ENCODE measurements at places on chromosomes 7 and 10.

- DNase-seq, result no peak
Observed at GRCh38 chr7:4136036-4136435, 546.1 kb upstream of the FOXK1 start.

DNA sequence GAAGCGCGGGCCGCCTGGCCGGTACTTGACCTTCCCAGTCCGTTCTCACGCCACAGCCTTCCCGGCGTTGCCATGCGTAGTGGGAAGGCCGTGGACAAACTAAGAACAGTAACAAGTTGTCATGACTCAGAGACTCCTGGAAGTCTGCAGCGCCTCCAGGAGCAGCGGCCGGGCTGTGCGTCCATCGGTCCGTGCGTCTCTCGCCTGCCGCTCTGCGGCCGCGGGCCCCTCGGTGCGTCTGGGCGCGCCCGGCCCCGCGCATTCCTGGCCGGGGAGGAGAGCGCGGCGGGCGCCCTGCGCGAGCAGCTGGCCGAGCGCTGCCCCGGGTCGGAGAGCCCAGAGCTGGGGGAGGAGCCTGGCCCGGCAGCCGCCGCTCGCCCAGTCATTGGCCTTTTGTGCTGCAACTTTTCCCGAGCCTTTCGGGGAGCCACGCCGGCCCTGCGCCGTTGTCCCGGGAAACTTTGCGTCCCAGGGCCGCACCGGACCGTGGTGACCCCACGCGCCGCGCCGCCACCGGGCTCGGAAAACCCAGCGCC lies 123.7 kb downstream of the TACC2 start:
- peak; percentile 10 for DNase-seq

DNA sequence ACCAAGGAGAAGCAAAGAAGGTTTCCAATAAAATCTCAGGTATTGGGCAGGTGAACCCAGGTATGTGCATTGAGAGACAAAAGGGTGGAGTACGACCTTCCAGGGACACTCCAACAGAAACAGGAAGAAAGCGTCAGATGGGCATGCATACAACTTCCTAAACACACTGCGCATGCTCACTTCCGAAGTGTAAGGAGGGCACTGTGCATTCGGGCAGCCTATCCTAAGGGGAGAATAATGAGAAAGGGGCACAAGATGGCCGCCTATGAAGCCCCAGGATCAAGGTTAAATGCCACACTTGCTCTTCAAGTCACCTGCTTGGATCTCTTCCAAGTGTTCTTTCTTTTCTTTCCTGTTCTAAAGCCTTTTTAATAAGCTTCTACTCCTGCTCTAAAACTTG lies 39.4 kb upstream of the PRSS1 start:
- DNase-seq, result no peak

GRCh38 chr7:46450886-46451285 lies 529.8 kb upstream of the IGFBP3 start:
- DNase-seq, result no peak

Measured in activated naive CD4-positive, alpha-beta T cell treated with anti-CD3 and anti-CD28 coated beads, Interleukin-2, amount 50 U/mL, for 72 hours (primary cell).